Uterine smooth muscle cell (primary cell): ENCODE measurements at places on chromosomes 12 and 14. TPM values are rescaled to one million over a fixed set of nuclear protein-coding genes. Genes with fewer than 3 reads are reported as not detected.

Gene POTEG
- not detected in 2 replicates for total RNA-seq

Gene BBOF1
- 4.0 and 4.4 TPM in 2 replicates for total RNA-seq

Gene RNF31
- 40.7 and 44.7 TPM in 2 replicates for total RNA-seq

Gene SDR9C7
- not detected in 2 replicates for total RNA-seq

Gene E2F7
- total RNA-seq = 26.4 and 32.6 TPM in 2 replicates

Gene KRT72
- not detected in 2 replicates for total RNA-seq

Gene MYO1H
- total RNA-seq = not detected in 2 replicates

Gene CDK17
- total RNA-seq = 58.6 and 78.1 TPM in 2 replicates

Gene RIPK3
- total RNA-seq = 0.50 and 1.00 TPM in 2 replicates

Gene BEST3
- total RNA-seq = 0.12 TPM in 1 of 2 replicates, not detected in the other

Gene PIP4K2C
- 13.6 and 16.5 TPM in 2 replicates for total RNA-seq

Gene INSM2
- total RNA-seq = not detected in 2 replicates

Gene TCL1B
- total RNA-seq = not detected in 2 replicates

Gene SMAGP
- total RNA-seq = 10.2 and 13.8 TPM in 2 replicates

Gene NKX2-1
- total RNA-seq = not detected in 2 replicates

Gene ARHGEF25
- 17.9 and 27.1 TPM in 2 replicates for total RNA-seq

Gene IFNG-AS1
- total RNA-seq = not detected in 2 replicates

Gene DBX2
- total RNA-seq = not detected in 2 replicates

Gene GPR84
- total RNA-seq = not detected in 2 replicates

Gene CLEC7A
- total RNA-seq = not detected in 2 replicates

Gene TAS2R10
- total RNA-seq = 0.44 and 0.50 TPM in 2 replicates

Gene PKP2
- 0.12 TPM in 1 of 2 replicates, not detected in the other for total RNA-seq

Gene SRGAP1
- 17.0 and 23.4 TPM in 2 replicates for total RNA-seq

Gene CYP46A1
- 0.11 and 0.37 TPM in 2 replicates for total RNA-seq

Gene SYNDIG1L
- total RNA-seq = not detected in 2 replicates

Gene SLC38A6
- total RNA-seq = 77.6 and 84.2 TPM in 2 replicates

Gene KCNA5
- total RNA-seq = not detected in 2 replicates

Gene YARS2
- 39.1 and 40.0 TPM in 2 replicates for total RNA-seq

Gene PRH2
- 0.22 and 0.50 TPM in 2 replicates for total RNA-seq

Gene OLR1
- not detected in 2 replicates for total RNA-seq

Gene TOMM20L
- not detected in 2 replicates for total RNA-seq

Gene TRHDE
- 87.2 and 109 TPM in 2 replicates for total RNA-seq

Gene SELPLG
- total RNA-seq = 0.55 and 1.00 TPM in 2 replicates

Gene C12orf54
- total RNA-seq = not detected in 2 replicates

Gene ACOT4
- 0.22 and 1.00 TPM in 2 replicates for total RNA-seq

Gene ITGB7
- total RNA-seq = 0.12 and 0.77 TPM in 2 replicates

Gene NEDD1
- total RNA-seq = 40.2 and 64.6 TPM in 2 replicates

Gene GPR162
- 5.0 and 6.0 TPM in 2 replicates for total RNA-seq

Gene JAG2
- 0.66 and 2.0 TPM in 2 replicates for total RNA-seq

Gene MFAP5
- total RNA-seq = 5.8 and 19.1 TPM in 2 replicates

Gene SLC39A2
- 0.22 TPM in 1 of 2 replicates, not detected in the other for total RNA-seq

Gene RD3L
- not detected in 2 replicates for total RNA-seq

Gene KRT8
- total RNA-seq = 7.7 and 9.7 TPM in 2 replicates

Gene KRT85
- total RNA-seq = not detected in 2 replicates
